Bronchial epithelial cell (primary cell): ENCODE measurements at places on chromosomes 5 and 9. TPM values are rescaled to one million over a fixed set of nuclear protein-coding genes. Genes with fewer than 3 reads are reported as not detected.

GRCh38 chr5:77898385-77898784, 122.2 kb upstream of the TBCA start:
- peak; percentile 18 for DNase-seq

The GRM6 gene
- total RNA-seq: not detected in 2 replicates

- peak; percentile 76 for DNase-seq
Measured at GRCh38 chr5:74206579-74207550, 433.7 kb downstream of the ENC1 start.

DNA sequence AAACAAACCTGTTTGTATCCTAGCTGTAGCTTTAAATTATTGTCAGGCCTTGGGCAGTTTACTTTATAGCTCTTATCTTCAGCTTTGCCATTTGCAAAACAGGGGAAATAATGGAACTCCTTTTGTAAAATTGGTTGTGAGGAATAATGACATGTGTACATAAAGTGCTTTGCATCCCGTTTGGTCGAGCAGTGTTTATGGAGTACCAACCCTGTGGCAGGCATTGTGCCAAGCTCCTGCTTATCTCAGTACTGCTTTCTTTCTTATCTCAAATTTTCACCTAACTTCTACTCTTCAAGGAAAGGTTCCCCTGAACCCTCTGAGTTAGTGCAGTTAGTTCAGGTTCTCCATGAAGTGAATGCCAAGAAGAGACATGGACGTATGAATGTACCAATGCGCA, 9.4 kb upstream of the TENT2 start:
- no peak for DNase-seq

DNA sequence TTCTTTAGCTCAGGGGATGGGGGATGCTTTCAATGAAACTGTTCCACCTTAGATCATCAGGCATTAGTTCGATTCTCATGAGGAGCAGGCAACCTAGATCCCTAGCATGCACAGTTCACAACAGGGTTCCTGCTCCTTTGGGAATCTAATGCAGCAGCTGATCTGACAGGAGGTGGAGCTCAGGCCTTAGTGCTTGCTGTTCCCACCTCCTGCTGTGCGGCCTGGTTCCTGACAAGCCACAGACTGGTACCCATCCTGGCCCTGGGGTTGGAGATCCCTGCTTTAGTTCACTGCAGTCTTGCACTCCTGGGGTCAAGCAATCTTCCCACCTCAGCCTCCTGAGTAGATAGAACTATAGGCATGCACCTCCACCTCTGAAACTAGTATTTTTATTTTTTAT, 1369.8 kb upstream of the NUDT12 start:
- DNase-seq: no peak

GRCh38 chr5:69224520-69224919, 10.2 kb upstream of the CDK7 start:
- DNase-seq: no peak

- DNase-seq: no peak
Measured at GRCh38 chr5:35794684-35795375, 61.9 kb upstream of the IL7R start.

DNA sequence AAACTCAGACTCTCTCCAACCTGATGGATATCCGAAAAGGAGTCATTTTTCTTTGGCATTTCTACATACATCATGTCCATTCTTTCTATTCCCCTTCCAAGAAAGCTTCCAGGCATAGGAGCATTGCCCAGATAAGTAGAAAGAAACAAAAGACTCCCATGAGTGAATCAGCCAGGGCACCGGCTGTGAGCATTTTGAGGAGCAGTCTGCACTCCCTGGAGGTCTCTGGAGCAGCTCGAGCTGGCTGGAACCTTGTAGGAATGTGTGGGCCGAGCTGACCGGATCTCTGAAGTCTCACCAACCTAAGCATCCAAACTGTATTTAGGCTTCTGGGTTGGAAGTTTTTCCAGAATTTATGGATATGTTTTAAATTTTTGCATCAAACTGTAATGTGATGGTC, 161.4 kb upstream of the TRPC7 start:
- no peak for DNase-seq

The MYMK gene
- not detected in 2 replicates for total RNA-seq

GRCh38 chr5:133205204-133205603, 153.4 kb downstream of the HSPA4 start:
- DNase-seq: no peak

- DNase-seq: no peak
Measured at GRCh38 chr9:36659500-36659899, 86.8 kb downstream of the MELK start.

DNA sequence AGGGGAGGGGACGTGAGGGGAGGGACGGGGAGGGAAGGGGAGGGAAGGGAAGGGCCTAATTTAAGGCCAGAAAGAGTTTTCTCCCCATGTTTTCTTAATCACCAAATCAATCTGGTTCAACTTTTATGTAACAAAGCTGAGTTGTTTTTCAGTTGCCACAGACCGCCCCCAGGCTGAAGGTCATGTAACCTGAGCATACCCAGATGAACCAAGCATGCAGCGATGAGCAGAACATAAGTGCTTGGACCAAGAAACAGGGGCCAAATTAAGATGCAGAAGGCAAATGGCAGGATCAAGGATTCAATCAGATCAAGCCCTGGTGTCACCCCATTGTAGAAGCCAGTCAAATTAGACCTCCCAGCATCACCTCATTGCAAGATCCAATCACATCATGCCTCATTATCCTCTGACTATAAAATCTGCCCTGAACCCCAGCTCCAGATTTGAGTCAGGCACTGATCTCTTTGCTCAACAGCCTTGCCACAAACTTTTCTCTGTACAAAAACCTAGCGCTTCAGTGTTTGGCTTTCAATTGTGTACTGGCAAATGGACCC, 113.5 kb upstream of the TNPO1 start:
- DNase-seq: no peak

The ZNF608 gene
- 4.5 and 4.6 TPM in 2 replicates for total RNA-seq

- DNase-seq: peak; percentile 88
Measured at GRCh38 chr5:17895288-17896033, 261.2 kb downstream of the TAF11L14 start.

- DNase-seq: no peak
Measured at GRCh38 chr5:176812269-176813259, 2.2 kb downstream of the UNC5A start.

GRCh38 chr9:98930792-98931191, 12.9 kb upstream of the COL15A1 start:
- no peak for DNase-seq

The RNF183 gene
- 0.26 and 0.38 TPM in 2 replicates for total RNA-seq

GRCh38 chr5:131423056-131423455, 159.2 kb downstream of the CDC42SE2 start:
- DNase-seq: peak; percentile 13

DNA sequence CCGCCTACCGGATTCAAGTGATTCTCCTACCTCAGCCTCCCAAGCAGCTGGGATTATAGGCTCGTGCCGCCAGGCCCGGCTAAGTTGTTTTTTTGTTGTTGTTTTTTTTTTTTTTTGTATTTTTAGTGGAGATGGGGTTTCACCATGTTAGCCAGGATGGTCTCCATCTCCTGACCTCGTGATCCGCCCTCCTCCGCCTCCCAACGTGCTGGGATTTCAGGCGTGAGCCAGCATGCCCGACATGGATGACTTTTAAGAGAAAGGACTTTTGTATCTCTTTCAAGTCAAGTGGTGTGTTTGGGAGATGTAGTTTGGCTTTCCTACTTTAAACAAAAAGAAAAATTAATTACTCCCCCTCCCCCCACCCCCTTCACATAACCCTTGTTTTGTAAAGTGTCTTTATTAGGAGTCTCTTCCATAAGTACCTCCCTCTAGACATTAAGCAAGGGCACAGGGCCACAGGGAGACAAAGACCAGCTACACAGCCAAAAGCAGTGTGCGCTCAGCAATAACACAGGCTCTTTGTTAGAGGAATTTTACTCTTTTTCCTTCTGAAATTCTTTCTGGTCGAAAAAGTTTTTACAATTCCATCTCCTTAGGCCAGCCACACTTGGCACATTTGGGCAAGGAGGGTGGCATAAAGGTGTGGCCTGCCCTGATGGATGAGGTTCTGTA, 31.2 kb downstream of the JAKMIP2 start:
- DNase-seq: no peak

DNA sequence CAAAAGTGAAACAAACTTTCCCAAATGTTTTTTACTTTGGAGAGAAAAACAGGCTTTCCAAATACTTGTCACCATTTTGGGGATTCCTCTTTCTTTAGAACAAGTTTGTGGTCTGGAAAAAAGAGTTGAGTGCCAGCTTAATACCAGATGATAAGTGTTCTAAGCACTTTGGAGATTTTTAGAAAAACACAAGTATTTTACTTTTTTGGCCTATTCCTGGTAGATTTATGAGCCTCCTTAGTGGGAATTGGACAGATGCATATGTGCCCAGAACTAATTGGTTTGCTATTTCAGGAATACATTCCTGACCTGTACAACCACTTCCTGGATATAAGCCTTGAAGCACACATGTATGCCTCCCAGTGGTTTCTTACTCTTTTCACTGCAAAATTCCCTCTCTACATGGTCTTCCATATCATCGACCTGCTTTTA, 40.5 kb downstream of the GPR21 start:
- DNase-seq: no peak

GRCh38 chr9:95349091-95350038, 31.9 kb upstream of the FANCC start:
- DNase-seq: no peak

The TENT4A gene
- 6.8 and 7.9 TPM in 2 replicates for total RNA-seq

- no peak for DNase-seq
Measured at GRCh38 chr9:137371946-137372651, 50.9 kb downstream of the EXD3 start.

DNA sequence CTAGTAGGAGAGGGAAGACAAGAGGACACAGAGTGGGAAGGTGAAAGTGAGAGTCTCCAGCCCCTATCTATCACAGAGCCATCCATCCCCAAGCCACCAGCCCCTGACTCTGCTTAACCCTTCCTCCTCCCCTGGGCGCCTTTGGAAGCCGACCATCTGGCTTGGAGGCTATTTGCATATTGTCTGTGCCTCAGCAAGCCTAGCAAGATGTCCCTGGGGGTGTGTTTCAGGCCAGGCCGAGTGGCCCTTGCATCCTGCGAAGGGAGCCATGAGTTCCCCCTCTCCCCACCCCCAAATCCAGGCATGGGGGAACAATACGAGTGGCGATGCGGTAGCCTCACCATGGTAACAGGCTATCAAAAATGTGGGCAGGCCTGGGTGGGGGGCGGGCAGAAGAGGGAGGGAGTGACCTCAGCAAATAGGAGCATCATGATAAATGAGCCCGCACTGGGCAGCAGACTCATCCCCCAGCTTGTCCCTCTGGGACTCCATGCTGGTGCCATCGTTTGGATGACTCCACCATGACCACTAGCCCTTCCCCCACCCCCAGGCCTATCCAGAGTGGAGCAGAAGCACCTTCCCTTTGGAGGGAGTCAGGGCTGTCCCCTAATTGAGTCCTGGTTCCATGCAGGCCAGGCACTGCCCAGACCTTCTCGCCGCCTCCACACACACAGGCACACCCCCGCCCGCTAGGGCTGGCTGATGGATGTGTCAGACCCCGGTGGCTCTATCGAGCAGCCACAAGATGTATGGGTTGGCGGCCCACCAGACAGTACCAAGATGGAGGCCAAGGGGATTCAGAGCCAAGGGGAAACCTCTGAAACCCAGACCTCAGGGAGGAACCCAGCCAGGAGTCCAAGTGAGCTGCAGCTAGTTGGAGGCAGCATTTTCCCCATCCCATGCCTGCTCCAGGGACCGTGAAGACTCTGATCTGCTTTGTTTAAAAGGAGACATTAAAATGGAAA, 14.6 kb downstream of the URM1 start:
- no peak for DNase-seq

The CATSPER3 gene
- total RNA-seq: under 0.01 and 0.26 TPM in 2 replicates

GRCh38 chr5:31477516-31477915, 54.4 kb downstream of the DROSHA start:
- DNase-seq: peak; percentile 3

The KCNV2 gene
- total RNA-seq: not detected in 2 replicates

The RNF180 gene
- 3.6 and 4.5 TPM in 2 replicates for total RNA-seq

DNA sequence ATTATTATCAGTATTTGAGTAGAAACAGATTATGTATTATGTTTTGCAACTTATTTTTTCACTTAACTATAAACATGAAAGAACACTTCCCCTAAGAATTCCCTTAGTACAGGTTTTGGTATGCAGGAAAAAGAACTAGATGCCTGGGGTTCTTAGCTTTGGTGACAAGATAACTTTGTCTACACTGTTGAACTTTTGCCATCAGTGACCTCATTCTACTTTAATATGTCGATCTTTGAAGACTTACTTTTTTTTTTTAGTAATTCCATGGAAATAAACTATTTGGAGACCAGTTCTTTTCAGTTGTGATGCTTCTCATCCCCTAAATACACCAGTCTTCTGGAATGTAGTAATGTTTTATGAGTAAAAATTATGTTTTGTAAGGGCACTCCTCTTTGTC, 34.3 kb downstream of the ZNF462 start:
- no peak for DNase-seq

The DDX31 gene
- 11.1 and 15.8 TPM in 2 replicates for total RNA-seq

The TAF11L3 gene
- total RNA-seq: not detected in 2 replicates

DNA sequence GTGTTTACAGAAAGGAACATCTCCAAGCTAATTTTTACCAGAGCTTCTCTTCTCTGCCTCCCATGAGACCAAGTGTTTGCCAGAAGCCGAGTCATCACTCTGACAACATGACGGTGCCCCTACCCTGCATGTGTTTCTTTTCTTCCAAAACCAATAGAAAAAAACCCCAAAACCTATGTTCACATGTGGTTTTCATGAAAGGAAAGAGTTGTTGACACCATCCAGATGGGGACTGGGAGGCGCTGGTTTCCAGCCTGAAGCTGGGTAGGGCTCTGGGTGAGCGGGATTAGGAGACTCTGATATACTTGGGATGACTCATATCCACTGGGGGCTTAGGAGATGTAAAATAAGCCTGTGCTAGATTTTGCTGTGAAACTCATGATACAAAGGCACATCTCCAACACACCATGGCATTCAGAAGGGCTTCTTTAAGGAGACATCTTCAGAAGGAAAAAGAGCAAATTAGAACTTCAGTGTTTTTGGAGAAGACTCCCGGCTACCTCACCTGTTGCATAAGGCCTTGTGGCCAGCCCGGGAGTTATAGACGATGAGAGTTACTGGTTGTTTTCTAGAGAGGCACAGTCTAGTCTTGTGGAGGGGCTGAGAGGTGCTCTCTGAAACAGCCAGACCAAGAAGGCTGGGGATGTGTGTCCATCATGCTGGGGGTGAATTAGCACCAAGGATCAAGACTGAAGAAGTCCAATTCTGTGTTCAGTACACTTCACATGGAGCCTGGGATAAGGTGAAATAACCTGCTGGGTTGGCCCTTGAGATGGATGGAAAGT, 108.9 kb upstream of the LHFPL2 start:
- DNase-seq: no peak

The FOXE1 gene
- total RNA-seq: 1.1 and 2.6 TPM in 2 replicates

GRCh38 chr5:109378095-109378494, 31.7 kb downstream of the PJA2 start:
- DNase-seq: no peak

The SLC1A3 gene
- 1.7 and 3.4 TPM in 2 replicates for total RNA-seq

DNA sequence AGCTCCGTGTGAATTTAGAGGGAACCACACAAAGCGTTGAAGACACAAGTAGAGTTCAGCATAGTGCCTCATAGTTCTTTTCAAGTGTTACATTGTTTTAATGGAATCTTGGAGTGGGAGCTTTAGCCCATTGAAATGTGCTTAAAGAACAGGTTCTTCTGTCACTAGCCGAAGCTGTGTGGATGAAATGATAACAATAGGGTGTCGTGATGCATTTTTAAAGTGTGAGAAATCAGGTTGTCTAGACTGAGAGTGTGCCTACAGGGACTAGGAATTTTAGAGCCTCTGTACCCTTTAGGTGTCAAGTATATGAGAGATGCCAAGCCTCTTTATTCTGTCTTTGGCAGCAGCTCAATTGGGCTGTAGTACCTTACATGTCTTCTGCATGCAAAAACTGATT, 83.0 kb downstream of the NDUFS4 start:
- DNase-seq: peak; percentile 32

GRCh38 chr9:126503333-126504085, 110.2 kb upstream of the LMX1B start:
- DNase-seq: no peak

The FAM151B gene
- total RNA-seq: 0.79 and 2.0 TPM in 2 replicates

The GOLGA2 gene
- 54.8 and 70.9 TPM in 2 replicates for total RNA-seq

The ARID3C gene
- 0.26 TPM in 1 of 2 replicates, not detected in the other for total RNA-seq
